Central memory CD4-positive, alpha-beta T cell (primary cell): ENCODE measurements at places on chromosomes 3 and 15.

- DNase-seq = no peak
Observed at GRCh38 chr15:33278816-33279612, 31.8 kb upstream of the RYR3 start.

- DNase-seq = no peak
Observed at GRCh38 chr3:111870620-111871019, 11.6 kb downstream of the PHLDB2 start.

GRCh38 chr15:67508407-67508806 lies 12.5 kb upstream of the C15orf61 start:
- DNase-seq = no peak

DNA sequence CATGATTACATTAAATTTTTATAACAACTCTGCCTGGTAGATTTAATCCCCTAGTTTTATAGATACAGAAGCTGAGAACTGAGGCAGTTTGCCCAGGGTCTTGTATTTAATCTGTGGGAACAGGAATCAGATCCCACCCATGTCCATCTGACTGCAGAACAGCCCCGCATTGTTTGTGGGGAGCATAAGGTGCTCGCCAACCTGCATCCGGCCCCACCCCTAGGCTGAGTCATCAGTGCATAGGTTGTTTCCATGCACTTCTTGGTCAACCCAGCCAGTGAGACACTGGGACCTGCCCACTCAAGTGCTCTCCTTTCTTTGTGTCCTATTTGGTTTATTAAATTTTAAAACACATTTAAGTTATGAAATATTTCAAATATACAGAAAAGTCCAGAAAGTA lies 266.2 kb downstream of the OPA1 start:
- no peak for DNase-seq

- DNase-seq = no peak
Observed at GRCh38 chr3:29668728-29669127, 387.9 kb downstream of the RBMS3 start.
